Stimulated activated CD8-positive, alpha-beta memory T cell treated with anti-CD3 and anti-CD28 coated beads, Interleukin-15, amount 100 ng/mL, for 1 hour (primary cell): ENCODE measurements at places on chromosomes 5 and 9.

- no peak for DNase-seq
Observed at GRCh38 chr5:118233606-118234005, 754.7 kb downstream of the DTWD2 start.

DNA sequence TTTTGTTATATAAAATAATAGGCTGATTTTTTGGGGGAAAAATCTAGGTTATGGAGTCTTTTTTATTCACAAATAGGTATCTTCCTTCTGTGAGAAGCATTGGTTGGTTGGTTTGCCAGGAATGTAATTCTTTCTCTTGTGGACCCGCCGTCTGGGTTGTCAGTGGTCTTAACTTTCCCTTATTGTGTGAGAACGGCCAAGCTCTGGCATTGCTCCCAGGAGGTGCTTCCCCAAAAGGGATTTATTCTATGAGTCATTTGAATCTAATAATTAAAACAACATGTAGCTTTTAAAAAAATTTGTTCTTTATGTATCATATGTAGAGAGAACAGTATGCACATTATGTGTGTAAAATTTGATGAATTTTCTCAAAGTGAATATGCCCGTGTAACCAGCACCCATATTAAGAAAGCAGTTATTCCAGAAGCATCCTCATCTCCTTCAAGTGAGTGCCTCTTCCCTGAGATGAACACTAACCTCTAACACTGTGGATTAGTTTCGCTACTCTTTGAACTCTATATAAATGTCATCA, 114.4 kb downstream of the MAST4 start:
- no peak for DNase-seq

DNA sequence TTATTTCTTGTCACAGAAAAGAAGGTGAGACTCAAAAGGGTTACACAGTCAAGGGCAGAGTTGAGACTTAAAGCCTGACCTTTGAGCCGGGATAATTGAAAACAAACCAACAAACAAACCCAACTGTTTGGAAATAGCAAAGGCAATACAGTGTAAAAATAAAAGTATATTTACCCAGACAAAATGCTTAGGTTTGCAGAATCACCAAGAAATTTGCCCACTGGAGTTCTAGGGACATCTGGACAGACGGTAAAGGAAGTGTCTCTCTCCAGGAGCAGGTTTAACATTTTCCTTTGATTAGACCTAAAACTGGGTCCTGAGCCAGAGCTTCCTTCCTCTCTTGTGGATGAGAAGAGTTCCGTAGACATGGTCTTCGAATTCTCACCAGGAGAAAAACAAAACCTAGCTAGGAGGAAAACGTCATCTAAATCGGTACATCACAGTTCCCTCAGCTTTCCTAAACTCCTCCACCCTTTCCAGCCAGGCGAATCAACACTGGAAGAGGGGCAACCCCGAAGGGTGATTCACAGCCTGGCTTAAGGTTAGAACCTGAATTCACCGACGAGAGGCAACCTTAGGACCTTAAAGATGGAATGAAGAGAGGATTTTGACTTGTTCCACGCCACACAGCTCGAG, 673 bp downstream of the CDC25C start:
- DNase-seq: no peak

DNA sequence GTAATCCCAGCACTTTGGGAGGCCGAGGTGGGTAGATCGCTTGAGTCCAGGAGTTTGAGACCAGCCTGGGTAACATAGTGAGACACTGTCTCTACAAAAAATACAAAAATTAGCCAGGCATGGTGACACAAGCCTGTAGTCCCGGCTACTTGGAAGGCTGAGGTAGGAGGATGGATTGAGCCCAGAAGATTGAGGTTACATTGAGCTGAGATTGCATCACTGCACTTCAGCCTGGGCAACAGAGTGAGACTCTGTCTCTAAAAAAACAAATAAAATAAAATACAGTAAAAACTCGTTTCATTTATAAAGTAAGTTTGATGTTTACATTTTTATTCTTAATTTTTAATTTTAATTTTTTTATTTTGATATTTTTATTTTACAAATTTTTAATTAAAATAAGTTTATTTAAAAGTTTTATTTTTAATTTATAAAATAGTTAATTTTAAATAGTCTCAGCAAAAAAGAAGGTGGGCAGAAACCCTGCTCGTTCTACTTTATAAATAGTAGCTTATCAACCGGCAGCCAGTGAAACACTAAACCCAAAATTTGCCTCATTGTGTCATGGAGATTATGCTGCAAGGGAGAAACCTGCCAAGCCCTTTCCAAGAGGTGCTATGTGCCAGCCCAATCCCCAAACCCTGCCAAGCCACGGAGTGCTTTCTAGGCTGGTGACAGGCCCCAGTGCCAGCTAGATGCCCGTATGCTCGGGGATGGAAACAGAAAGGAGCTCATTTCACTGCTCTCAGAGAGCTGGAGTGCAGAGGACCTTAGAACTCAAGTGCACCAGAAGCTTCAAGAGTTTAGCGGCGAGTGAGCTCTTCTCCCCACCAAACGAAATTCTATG, 38.9 kb downstream of the SERINC5 start:
- DNase-seq: no peak

DNA sequence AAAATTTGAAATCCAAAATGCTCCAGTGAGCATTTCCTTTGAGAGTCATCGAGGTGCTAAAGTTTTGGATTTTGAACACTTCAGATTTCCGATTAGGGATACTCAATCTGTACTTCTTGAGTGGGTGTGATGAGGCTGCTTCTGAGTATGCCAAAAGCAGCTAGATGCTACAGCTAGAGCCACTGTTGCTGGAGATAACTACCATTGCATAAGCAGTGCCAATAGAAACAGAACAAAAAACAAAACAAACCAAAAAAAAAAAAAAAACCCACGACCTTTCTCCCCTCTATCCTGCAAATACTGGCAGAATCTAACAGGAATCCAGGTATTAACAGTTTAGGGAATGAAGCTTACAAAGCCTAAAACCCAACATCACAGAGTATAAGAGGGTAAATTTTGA, 43.5 kb downstream of the PKD2L2 start:
- no peak for DNase-seq

- no peak for DNase-seq
Observed at GRCh38 chr5:45642370-45642769, 53.8 kb downstream of the HCN1 start.

- DNase-seq: no peak
Observed at GRCh38 chr5:33271606-33272005, 169.2 kb upstream of the TARS1 start.

DNA sequence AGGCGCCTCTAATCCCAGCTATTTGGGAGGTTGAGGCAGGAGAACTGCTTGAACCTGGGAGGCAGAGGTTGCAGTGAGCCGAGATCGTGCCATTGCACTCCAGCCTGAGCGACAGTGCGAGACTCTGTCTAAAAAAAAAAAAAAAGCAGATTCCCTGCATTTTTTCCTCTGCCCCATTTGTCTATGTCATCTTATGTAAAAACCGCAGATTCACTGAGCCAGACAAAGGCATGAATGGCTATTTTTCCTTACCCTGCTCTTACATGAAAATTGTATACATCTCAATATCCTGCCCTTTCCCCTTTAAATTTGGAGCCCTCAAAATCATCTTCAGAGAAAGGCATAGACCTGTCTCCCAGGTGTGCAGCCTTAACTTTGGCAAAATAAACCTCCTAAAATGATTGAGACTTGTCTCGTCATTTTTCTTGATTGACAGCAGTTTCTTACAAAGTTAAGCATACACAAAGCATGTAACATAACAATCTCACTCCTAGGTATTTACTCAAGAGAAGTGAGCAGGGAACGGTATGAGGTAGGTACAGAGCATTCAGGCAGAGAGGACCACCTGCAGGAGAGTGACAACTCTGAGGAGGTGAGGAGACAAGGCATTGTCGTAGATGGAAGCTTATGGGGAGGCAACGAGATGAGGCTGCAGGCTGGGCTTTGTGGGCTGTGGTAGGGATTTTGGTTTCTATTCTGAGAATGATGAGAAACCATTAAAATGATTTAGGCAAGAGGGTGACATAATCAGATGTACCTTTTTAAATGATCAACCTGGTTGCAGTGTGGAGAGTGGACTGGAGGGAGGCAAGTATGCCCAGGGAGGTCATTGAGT, 65.7 kb upstream of the IL6ST start:
- DNase-seq: no peak

- DNase-seq: no peak
Observed at GRCh38 chr5:159021901-159022556, 77.7 kb downstream of the EBF1 start.

- DNase-seq: no peak
Observed at GRCh38 chr9:89903141-89903475, 298.3 kb downstream of the GADD45G start.

DNA sequence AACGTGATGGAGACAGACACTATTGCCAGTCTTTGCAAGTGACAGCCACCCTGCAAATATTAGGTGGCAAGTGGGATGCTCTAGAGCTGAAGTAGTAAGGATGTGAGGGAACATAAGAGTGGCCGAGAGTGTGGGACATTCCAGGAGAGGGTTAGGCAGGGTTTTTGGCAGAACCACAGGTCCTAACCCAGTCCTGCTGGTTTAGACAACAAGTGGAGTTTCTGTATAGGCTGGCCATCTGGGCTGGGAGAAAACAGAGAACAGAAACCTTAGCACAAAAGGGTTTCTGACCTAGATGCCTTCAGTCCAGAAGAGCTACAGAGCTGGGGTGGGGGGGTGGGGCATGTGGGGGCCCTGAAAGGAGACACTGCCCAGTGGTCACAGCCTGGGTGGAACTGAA, 107.4 kb downstream of the TMEM174 start:
- DNase-seq: no peak

DNA sequence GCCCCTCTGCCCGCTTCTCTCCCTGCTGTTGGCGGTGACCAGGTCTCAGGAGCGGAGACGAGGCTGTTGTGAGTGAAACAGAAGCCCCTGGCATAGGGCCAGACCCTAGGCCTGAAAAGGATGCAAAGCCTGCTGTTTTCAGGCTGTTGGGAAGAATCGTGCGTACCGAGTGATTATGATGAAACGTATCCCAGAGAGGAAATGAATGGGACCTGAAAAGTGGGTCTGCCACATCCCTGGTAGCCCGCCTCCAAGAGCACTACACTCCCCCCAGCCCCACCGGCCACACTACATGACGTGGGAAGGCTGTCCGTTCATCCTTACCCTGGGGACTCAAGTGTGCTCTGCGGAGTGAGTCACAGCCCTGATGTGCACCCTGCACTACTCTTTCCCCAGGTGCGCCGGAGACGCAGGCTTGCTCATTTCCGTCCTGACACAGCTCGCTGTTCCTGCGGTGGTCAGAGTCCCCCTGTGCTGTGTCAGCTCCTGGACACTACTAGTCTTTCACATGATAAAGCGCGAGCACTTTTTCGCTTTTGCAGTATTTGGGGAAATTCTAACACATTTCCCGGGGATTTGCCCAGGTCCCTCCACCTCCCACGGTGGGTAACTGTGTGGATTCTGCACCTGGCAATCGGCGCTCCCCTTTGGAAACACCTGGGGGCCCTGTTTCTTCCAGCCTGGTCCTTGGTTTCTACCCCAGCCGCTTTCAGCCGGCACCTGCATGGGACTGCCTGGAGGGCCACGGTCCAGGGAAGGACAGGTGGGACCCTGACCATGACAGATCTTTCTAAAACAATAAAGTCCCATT, 91.5 kb downstream of the ANKRD33B start:
- no peak for DNase-seq

DNA sequence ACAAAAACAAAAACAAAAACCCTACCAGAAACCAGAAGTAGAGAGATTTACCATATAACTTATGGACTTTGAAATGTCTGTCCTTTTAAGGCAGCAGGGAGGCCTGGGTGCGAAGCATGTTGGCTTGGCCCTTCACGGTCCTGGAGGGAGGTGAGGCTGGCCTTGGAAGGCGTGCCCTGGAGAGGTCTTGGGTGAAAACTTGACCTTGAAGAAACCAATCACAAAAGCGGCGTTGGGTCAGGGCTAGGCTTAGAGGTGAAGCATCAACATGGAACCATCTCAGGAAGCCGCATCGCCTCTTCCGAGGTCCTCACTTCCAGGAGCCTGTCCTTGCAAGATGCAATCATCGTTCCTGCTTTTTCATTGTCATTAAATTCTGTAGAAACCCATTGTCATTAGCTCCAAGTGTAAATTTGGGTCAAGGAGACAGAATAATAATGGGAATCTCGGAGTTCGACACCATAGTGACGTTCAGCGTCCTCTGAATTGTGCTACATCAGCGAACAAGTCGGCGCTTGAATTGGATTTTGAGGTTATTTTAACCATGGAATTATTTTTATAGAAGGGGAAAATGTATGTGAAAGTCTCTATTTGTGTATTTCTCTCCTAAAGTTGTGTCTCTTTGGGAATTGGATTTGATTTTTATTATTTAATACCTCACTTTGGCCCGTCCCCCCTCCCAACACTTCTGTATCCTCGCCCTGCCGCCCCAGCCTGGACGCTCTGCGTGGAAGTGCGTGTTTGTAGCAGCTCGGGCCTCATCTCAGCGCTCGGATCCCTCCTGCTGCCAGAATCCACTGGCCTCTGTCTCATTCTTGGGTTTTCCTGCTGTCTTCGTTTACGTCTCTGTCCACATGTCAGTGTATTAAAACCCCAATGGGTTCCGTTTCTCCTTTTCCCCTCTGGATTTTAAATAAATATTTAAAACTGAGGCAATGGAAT, 11.1 kb upstream of the ORM1 start:
- DNase-seq: no peak

GRCh38 chr9:113669522-113670115, 206.1 kb downstream of the RGS3 start:
- DNase-seq: no peak

DNA sequence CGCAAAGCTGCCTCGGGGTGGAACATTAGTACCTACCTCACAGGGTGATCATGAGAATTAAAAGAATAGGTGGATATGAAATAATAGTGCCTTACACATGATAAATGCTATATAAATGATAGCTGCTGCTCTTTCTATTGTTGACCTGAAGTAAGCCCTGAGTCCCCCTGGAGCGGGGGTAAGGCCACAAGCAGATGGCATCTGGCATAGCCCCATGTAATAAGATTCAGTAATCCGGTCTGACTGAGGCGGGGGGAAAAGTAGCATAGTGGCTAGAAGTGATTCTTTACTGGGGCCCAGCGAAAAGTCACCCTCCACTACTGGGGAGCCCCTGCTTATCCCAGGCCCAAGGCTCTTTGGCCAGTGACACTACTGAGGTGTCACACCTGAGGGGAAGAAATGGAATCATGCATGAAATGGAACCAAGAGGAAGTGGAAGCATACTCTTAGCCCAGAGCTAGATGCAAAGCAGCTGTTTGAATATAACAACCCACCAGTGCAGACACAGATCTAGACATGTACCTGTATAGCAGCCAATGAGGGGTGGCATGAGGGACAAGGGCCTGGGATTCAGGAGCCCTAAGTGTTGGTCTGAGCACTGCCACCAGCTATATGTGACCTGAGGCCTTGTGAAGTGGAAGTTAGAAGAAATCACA, 16.1 kb upstream of the FGFR4 start:
- DNase-seq: no peak

- no peak for DNase-seq
Observed at GRCh38 chr5:159510282-159510681, 180.0 kb upstream of the IL12B start.

DNA sequence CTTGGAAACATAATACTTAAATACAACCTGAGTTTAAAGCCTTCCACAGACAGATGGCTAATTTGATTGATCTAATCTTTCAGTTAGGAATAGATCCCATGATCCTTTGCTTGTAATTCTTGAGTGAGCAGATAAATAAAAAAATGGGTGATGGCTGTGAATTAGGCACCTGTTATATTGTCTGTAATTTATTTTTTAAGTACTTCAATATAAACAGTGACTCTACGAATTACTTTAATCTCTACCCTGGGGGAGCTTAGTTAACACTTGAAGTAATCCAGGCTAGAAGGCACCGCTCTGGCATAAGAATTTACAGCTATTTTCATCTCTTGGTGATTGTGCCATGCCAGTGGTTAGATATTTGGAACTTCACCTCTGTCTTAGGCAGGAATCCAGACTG, 9.0 kb downstream of the EGFLAM start:
- DNase-seq: no peak

- no peak for DNase-seq
Observed at GRCh38 chr9:106728860-106729259, 134.1 kb upstream of the ZNF462 start.
